ENCODE measurements at places on chromosomes 12 and 14.
A peak's percentile ranks its signal among the peaks of the same experiment; 100 is the strongest.

GRCh38 chr12:121530600-121531355, 50.0 kb downstream of the KDM2B start:
- DNase-seq = no peak

GRCh38 chr12:3871356-3871755, 1.8 kb downstream of the PARP11 start:
- no peak for DNase-seq

DNA sequence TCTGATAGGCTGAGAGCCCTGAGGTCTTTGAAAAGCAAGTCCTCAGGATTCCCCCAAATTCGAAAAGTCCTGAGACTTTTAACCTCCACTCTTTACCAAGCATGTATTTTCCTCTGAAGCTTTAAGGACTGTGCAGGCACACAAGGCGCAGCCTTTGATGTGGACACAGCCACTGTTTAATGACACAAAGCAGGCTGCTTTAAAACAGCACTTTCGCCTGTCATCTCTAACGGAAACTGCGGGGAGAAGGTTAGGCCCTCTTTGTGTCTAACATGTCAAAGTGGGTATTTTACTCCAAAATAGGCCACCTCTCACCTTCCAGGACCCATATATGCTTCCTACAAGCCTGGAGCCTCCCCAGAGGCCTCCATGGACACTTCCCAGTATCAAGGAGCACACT, 159.2 kb downstream of the GCH1 start:
- no peak for DNase-seq

- DNase-seq = no peak
These were observed 129.3 kb downstream of the ACSS3 start for GRCh38 chr12:81207173-81207572.

DNA sequence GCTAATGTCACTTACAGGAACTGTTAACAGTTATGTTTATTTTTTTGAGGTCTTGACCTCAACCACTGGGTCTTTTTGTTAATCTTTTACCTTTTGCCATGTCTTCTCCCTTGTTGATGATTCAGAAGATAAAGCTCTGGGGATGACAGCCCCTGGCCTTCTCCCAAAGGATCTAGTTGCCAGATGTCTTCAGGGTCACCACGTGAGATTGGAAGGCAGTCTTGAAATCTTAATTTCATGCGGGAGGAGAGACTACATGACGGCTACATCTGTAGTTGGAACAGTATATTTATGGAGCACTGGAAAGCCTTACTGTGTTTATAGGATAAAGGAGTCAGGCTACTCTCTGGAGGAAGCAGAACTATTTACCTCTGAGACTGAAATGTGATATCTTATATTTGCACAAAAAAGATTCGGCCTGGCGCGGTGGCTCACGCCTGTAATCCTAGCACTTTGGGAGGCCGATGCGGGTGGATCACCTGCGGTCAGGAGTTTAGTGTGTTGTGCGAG, 5.6 kb downstream of the MLEC start:
- DNase-seq = no peak

- DNase-seq = peak; percentile 86
These were observed 57.2 kb upstream of the AEBP2 start for GRCh38 chr12:19382111-19382526.

DNA sequence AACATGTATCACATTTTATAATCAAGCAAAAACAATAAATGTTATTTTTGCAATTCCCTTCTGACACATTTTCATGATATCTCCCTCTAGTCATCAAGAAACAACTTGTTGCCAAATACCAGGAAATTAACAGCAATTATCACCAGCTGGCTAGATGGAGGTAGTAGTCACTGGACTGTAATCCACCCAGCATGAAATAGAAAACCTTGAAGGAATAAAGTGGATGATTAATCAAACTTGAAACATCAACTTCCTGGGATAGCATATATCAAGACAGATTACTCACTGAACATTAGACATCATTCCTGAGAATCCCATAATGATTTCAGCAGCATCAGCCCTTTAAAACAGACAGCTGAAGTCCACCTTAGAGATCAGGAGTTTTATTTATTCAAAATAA, 259.0 kb downstream of the CCDC59 start:
- DNase-seq = peak; percentile 86

- no peak for DNase-seq
These were observed 704 bp downstream of the SDR39U1 start for GRCh38 chr14:24441904-24442239.

GRCh38 chr12:44655846-44656245, 220.3 kb downstream of the NELL2 start:
- DNase-seq = no peak

Data from epithelial cell of proximal tubule (primary cell).